ENCODE measurements at places on chromosomes 5 and 9. TPM values are rescaled to one million over a fixed set of nuclear protein-coding genes. Genes with fewer than 3 reads are reported as not detected.

GRCh38 chr5:63053019-63053638 is 474.5 kb downstream of the LRRC70 start:
- no peaks in the 10 kb centered on the region for H3K27me3 ChIP-seq
- H3K4me1 ChIP-seq, result no peaks in the 10 kb centered on the region
- no peaks in the 10 kb centered on the region for H3K36me3 ChIP-seq
- DNase-seq, result no peak
- H3K4me3 ChIP-seq, result no peak overlapping the region

- no peak overlapping the region for H3K27ac ChIP-seq
- no peak overlapping the region for H3K4me3 ChIP-seq
- no peaks in the 10 kb centered on the region for H3K36me3 ChIP-seq
- no peak for DNase-seq
Observed at GRCh38 chr5:132850066-132850465, 16.2 kb downstream of the GDF9 start.

ADGRD2 gene
- not detected for total RNA-seq

- no peak overlapping the region for H3K27ac ChIP-seq
- H3K27me3 ChIP-seq, result peaks cover 3% of the 10 kb centered on the region
- H3K4me3 ChIP-seq, result no peak overlapping the region
- H3K4me1 ChIP-seq, result peaks cover 27% of the 10 kb centered on the region
- no peak for DNase-seq
Observed at GRCh38 chr5:131630208-131630962, 4.6 kb downstream of the RAPGEF6 start.

GRCh38 chr5:79873187-79873586 is 117.9 kb downstream of the MTX3 start:
- no peak overlapping the region for H3K27ac ChIP-seq
- no peaks in the 10 kb centered on the region for H3K36me3 ChIP-seq
- H3K4me3 ChIP-seq, result no peak overlapping the region
- no peak for DNase-seq

LCNL1 gene
- total RNA-seq, result not detected

GRCh38 chr9:113625486-113625885 is 162.0 kb downstream of the RGS3 start:
- H3K36me3 ChIP-seq, result no peaks in the 10 kb centered on the region
- no peak for DNase-seq
- no peaks in the 10 kb centered on the region for H3K27me3 ChIP-seq
- H3K4me1 ChIP-seq, result peaks cover 29% of the 10 kb centered on the region
- no peak overlapping the region for H3K27ac ChIP-seq

All from activated CD4-positive, alpha-beta T cell treated with anti-CD3 and anti-CD28 coated beads, Interleukin-2, amount 10 ng/mL, durations not matched to agents 24 days and 14 days (primary cell).